GM19239 (cell line): ENCODE measurements at places on chromosomes 11 and 22.

GRCh38 chr22:22720724-22721261 is 76.4 kb downstream of the GGTLC2 start:
- peak; percentile 30 for DNase-seq

DNA sequence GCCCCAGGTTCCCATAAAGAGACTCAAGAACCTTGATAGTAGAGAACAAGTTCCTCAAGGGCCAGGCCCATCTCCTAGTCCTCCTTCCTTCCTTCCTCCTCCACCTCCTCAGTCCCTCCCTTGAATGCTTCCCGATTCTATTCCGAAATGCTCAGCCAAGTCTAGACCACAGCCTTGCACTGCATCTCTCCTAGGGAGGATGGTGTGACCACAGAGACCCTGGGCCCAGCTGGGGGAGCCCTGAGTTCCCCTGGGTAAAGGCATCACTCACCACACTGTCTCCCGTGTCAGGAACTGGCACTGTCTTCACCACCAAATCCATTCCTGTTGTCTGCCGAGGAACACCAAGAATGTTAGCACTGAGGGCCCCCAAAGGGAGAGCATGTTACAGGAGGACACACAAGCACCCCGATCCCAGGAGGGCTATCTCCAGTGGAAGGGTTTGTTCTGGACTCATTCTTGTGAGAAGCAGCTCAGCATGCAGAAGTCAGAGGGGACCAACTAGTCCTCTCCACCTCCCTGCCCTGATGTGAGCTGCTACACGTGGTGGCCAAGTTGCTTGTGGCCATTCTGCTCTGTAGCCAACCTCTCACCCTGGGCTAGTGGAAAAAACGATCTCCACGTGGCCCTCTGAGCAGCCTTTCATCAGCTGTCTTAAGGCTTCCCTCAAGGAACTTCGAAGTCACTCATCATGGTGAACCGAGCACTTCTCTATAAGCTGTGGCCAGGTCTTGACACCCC is 8.7 kb downstream of the IFT27 start:
- no peak for DNase-seq

DNA sequence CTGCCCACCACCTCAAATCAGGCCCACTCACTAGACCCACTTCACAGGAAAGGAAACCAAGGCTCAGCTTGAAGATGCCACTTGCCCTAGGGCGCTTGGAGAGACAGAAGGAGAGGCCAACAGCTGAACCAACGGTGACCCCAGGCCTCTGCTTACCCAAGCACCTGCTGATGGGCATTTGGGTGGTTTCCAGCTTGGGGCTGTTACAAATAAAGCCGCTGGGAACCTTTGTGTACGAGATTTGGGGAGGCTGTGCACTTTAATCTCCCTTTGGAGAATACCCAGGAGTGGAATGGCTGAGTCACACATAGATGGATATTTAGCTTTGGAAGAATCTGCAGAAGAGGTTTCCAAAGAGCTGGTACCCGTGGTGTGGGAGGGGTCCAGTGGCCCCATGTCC is 50.9 kb upstream of the LINC01488 start:
- no peak for DNase-seq

DNA sequence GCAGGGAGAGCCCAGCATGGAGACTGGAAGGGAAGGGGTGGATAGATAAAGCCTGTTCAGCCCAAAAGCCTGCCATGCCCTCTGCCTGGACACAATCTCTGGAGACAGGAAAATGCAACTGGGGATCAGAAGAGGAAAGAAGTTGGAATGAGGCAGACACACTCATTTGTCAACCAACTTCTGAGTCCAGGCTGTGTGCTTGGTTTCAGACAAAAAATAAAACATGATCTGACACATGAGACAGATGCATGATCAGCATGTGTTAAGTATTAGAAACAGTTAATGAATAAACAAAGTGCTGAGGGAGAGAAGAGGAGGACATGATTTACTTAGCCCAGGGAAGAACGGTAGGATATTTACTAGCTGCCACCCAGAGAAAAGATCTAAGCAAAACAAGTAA is 839 bp downstream of the LRRN4CL start:
- DNase-seq, result no peak

DNA sequence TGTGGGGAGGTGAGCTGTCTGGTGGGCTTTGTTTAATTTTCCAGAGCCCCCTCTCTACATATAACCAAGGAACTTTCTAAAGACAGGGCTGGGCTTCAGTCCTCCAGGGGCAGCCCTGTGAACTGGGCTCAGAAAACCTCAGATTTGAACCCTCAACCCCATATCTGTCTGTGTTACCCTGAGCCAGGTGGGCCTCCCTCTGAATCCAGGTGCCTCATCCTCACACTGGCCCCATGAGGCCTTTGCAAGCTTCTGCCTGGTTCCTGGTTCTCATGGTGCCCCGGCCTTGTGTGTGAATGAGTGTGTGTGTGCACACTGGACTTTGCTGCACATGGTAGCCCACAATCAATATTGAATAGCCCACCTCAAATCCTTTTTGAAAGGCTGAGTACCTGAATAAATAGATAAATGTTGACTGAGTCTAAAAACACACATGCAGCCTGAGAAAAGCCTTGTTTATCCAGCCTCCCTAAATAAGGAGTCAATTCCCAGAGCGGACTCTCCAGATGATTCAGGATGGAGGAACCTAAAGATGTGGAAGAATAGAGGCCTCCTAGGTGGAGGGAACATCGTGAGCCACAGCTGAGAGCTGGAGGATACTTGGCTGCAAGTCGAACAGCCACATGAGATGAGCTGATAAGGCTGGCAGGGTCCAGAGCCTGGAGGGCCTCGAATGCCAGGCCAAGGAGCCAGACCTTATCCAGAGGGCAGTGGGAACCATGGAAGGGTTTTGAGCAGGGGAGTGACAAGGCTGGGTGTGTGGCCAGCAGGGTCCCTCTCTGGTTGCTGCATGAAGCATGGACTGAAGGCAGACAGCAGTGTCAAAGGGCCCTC is 28.1 kb upstream of the P2RY2 start:
- no peak for DNase-seq

GRCh38 chr22:37491559-37492427 is 5.6 kb upstream of the MFNG start:
- no peak for DNase-seq

- peak; percentile 58 for DNase-seq
Measured at GRCh38 chr11:32893343-32894148, 935 bp downstream of the QSER1 start.

DNA sequence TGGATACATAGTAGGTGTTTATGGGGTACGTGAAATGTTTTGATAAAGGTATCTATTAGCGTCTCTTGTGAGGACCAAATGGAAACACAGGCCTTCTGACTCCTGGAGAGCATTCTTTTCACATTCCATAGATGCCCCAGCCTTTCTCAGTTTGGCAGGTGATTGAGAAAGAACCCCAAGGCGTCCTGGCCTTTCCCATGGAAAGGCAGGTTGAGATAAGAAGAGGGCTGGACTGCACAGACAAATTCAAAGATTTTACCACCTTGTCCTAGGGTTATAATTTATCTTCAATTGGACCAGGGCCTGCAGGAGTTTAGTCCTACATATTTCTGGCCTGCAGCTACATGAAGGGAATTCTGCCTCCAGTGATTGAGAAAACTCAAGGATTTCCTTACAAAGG is 661 bp upstream of the OLFML1 start:
- no peak for DNase-seq

GRCh38 chr11:133175103-133175502 is 357.2 kb downstream of the OPCML start:
- no peak for DNase-seq

GRCh38 chr22:46674906-46675305 is 54.7 kb downstream of the GRAMD4 start:
- DNase-seq, result no peak

DNA sequence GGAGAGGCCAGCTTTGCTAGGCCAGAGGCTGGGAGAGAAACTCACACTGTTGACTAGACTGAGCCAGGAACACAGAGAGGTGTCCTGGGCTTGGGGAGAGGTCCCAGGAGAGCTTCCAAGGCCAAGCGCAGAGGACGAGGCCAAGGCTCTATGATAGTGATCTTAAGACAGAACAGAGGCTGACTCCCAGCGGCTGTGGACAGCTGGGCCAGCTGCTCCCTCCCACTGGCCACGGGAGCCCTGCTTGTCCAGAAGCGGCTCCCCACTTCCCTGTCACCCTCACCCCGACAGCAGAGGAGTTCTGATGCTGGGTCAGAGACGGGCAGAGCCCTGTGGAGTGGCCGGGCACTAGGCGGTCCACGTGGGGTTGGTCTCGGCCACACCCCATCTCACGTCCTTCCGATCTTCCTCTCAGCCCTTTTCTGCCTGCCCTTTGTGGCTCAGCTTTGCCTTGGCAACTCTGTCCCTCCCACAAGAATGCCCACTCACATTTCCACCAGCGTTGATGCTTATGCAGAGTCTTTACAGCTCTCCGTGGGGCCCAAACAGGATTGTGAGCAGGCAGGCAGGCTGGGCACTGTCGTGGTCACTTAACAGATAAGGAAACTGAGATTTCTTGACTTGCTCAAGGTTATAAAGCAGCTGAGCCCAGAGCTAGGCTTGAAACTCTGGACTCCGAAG is 68.2 kb downstream of the FBXO7 start:
- DNase-seq, result no peak

GRCh38 chr11:92931746-92932422 is 37.6 kb upstream of the MTNR1B start:
- DNase-seq, result no peak

DNA sequence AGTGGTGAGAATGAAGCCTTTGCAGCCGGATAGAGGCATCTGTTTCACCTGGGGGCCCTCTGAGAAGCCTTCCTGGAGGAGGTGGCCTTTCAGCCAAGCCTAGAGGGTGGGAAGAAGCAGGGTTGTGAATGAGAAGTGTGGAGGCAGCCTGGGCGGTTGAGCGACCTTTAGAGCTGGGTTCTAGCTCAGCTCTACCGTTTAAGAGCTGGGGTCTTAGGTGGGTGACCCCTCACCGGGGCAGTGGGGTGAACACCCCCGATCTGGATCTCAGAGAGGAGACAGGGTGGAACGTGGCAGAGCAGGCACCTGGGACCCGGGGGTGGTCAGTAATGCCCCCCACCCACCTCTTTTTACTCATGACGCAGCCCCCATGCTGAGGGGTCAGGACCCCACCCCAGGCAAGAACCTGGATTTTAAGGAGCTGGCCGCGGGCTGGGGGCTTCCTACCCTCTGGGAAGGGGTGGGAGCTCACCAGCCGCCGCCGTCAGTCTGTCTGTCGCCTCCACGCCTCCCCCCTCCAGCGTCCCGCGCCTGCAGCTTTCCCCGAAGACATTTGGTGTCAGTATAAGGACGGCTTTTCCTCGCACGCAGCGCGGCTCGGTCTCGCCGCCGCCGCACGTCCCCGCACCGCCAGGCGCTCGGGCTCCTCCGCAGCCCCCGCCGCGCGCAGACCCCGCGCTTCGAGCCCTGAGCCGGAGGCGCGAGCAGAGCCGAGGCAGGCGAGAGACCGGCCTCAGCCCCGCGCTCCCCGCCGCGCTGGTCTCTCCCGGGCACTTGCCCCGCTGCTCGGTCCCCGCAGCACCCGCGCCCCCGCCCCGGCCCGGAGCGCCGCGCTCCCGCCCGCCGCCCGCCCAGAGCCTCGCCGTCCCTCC is 13.3 kb upstream of the CACNA1I start:
- DNase-seq, result no peak

DNA sequence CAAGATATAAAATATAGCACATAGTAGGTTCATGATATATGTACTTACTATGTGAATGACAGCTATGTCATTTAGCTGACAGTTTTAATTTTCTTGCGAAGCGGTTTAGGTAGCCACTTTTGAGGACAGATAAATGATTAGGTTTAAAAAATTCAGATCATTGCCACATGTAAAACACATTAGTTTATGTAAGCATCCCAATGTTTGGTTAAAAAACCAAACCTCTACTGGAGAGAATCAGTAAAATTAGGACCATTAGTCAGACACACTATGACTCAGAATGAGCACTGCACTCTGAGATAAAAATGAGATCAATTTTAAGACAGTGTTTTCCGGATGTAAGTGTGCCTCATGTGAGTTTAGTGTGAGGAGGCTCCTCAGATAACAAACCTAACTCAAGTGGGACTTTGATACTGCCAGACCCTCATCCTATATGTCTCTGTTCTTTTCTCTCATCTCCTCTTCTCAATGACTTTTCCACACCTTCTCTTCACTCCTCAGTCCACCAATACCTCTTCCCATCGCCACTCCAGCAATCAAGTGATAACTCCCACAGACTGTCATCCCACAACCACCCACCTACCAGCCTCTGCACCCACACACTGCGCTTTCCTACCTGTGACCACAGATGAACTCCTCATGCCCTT is 6.8 kb upstream of the OR2AT4 start:
- DNase-seq, result no peak

GRCh38 chr11:76075716-76076115 is 130.6 kb downstream of the WNT11 start:
- DNase-seq, result no peak

- DNase-seq, result no peak
Measured at GRCh38 chr22:26681395-26681821, 24.0 kb downstream of the MIAT start.

GRCh38 chr11:33778675-33779074 is 4.4 kb upstream of the FBXO3 start:
- no peak for DNase-seq

GRCh38 chr11:110452720-110453119 is 23.0 kb downstream of the FDX1 start:
- DNase-seq, result no peak

GRCh38 chr11:85682330-85683305 is 3.4 kb downstream of the CCDC89 start:
- no peak for DNase-seq

GRCh38 chr11:77401486-77402217 is 72.2 kb downstream of the PAK1 start:
- DNase-seq, result no peak

DNA sequence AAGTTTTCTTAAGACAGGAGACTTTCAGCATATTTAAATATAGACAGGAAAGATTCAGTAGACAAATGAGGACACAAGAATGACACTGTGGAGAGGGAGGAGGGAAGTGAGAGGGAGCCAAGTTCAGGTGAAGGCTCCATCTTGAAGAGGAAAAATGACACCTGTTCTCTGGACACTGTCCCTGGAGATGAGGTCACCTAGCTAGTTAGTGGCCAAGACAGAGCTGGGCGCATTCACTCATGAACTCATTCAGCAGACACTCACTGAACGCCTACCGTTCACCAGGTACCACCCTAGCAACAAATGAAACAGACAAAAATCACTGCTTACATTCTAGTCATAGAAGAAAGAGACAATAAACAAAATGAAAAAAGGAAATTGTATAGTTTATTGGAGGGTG is 103.3 kb upstream of the PARVA start:
- no peak for DNase-seq

GRCh38 chr22:19705181-19705934 is 8.9 kb upstream of the SEPTIN5 start:
- DNase-seq, result no peak

GRCh38 chr11:35362521-35362980 is 56.8 kb downstream of the SLC1A2 start:
- no peak for DNase-seq

- DNase-seq, result no peak
Measured at GRCh38 chr11:120343429-120343828, 7.2 kb downstream of the ARHGEF12 start.
